Thymus (tissue), 14 donors: ENCODE measurements at places on chromosomes 12 and 14. TPM values are rescaled to one million over a fixed set of nuclear protein-coding genes. Genes with fewer than 3 reads are reported as not detected.

TPPP2 gene
- 0.30 TPM for polyA plus RNA-seq

ERC1 gene
- polyA plus RNA-seq, result 4.2 TPM

LRRC23 gene
- polyA plus RNA-seq, result 11.5 TPM

OTX2 gene
- 0.11 TPM for polyA plus RNA-seq

KRT2 gene
- 26.4 TPM for polyA plus RNA-seq

PCED1B gene
- polyA plus RNA-seq, result 7.7 TPM

TMEM253 gene
- 0.98 TPM for polyA plus RNA-seq

ALG10B gene
- 3.1 TPM for polyA plus RNA-seq

TAS2R19 gene
- 1.6 TPM for polyA plus RNA-seq

MRPS35 gene
- 32.1 TPM for polyA plus RNA-seq

- DNase-seq, result no peak
Observed at GRCh38 chr12:29795715-29796114, 12.0 kb upstream of the TMTC1 start.

DNA sequence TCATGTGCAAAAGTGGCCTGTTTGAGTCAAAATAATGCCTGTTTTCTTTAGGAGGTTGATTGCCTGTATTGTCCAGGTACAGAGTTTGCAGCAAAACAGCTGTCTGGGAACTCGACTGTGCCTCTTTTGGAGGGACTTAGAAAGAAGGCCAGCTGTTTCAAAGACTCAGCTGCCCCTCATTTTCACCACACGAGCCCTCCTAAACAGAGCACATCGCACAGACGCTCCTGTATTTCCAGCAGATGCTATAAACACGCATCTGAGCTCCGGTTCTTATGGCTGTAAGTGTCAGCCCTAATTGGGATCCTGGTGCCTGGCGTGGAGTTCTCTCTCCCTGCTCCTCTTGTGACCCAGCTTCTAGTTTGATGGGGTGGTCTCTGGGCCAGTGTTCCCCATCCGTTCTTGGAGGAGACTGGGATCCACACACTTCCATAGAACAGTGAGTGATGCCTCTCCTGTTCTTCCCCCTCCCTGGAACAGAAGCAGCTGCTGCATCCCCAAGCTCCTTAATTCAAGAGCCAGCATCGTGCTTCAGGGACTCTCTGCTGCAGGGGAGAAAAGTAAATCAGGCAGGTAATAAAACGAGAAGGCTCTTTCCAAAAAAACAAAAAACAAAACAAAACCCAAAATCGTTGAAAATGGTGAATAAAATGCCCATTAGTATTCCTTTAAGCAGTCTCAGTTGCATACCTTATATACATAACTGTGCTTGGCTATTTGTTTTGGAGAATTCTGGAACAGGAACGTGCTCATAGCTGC lies 269.0 kb downstream of the SLC15A4 start:
- DNase-seq, result no peak

DNA sequence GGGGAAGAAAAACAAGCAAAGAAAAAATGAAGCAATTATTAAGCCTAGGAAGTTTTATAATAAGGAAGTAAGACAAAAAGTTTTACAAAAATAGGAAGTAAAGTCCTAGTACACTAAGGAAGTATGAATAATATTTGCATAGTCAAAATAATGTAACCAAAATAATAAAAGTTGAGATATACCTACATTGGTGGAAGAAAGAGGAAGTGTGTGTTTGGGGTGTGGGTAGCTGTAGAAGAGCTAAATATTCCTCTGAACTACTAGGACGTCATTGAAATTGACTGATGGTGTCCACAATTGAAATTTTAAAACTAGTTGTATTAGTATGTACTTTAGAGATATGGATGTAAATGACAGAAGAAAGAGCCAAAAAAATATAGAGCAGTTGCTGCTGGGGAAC lies 228.4 kb upstream of the OTX2 start:
- no peak for DNase-seq

GRCh38 chr12:28961948-28962384 lies 187.1 kb upstream of the FAR2 start:
- DNase-seq, result no peak

DNA sequence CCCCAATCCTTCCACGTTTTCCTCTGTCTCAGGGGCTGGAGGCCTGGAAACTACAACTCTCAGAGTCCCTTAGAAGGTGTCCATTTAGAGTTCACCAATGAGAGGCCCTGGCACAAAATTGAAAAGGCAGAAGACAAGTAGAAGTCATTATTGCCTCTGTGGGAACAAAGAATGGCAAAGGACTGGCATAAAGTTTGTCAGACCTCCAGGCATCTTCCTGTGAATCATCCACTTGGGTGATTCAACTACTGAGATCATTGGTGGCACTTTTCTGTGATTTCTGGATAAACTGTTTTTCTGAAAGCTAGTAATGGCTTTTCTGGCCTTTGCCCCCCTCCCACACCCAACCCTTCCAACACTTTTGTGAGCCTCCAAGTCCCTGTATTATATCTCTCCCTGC lies 42.6 kb upstream of the C12orf42 start:
- DNase-seq, result no peak

DNA sequence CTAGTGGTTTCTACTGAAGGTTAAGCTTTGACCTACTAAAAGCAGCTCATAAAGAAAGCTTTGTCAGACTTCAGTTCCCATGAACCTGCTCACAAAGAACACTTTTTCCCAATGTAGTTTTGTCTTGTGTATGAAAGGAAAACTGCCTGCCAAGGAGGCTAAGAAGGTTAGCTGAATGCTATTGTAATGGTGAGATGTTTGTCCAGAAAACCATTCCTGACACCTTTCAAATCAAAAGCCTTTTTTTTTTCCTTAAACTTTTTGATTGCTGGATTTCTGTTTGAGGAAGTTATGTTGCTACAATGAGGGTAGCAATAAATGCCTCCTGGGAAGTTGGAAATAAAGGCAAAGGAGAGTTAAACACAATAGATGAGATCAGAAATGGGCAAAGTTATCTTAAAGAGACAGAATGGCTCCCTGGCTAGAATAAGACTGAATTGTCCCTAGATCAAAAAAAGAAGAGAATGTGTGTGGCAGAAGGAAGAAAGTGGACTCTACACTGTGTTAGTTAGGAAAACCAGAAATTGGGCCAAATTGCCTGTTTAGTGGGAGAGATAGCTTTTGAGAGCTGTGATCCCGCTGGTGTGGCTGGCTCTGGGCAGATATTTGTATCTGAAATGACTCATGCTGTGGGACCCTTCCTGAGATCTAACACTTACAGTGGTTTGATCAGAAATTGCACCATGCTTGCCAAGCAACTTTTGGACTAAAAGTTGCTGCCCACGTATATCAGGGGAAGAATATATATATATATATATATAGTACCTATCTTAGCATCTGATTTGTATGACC lies 27.5 kb downstream of the TECPR2 start:
- DNase-seq, result no peak

- no peak for DNase-seq
Observed at GRCh38 chr12:91017043-91017442, 12.3 kb upstream of the EPYC start.

DNA sequence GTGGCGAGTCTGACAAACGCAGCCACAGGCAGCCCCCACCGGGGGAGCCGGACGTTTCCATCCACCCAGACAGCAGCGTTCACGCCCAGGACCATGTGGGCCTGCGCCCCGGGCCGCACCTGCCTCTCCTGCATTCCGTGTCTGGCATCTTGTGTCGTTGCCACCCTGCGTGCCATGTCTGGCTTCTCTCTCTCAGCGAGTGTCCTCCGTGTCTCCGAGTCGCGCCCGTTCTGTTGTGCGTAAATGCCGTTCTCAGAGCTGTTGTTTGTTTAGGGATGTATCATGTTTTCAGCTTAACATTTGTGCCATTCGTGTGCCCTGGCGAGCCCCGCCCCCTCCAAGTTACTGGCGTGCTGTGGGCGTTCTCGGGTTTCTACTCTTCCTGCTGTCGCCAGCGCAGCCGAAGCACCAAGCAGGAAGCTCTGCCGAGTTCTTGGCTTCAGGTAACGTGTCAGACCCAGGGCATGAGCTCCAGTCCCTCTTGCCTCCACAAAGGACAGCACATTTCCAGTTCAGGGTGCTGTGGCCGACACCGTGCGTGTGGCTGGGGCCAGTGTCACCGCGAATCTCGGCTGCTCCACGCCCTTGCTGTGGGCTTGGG lies 34.6 kb downstream of the NOC4L start:
- DNase-seq, result no peak

- DNase-seq, result no peak
Observed at GRCh38 chr12:119914666-119915065, 37.5 kb upstream of the CIT start.

DNA sequence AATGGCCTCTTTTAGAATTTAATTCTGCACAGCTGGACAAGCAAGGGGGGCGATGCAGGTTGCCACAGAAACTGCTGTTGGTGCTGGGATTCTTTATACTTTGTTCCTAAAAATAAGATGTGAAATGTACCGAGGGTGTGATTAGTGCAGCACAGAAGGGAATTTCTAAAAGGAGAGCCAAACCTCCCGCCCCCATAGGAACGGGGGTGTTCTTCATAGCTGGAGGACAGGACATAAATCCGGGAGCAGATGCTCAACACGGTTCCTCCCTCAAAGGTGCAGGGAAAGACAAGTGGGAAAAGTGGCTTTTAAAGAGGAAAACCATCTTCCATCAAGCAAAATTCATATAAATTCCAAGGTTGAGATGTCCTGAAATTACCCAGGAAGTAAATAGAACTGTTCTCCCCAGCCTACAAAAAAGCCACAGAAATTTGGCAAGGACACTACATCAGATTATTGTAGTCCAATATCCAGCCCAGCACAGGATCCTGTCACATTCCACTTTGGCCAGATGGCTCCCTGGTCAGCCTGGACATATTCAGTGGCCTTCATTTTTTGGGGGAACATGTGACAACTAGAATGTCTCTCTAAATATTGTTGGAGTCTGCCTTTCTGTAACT lies 51.4 kb upstream of the TMX1 start:
- no peak for DNase-seq

DNA sequence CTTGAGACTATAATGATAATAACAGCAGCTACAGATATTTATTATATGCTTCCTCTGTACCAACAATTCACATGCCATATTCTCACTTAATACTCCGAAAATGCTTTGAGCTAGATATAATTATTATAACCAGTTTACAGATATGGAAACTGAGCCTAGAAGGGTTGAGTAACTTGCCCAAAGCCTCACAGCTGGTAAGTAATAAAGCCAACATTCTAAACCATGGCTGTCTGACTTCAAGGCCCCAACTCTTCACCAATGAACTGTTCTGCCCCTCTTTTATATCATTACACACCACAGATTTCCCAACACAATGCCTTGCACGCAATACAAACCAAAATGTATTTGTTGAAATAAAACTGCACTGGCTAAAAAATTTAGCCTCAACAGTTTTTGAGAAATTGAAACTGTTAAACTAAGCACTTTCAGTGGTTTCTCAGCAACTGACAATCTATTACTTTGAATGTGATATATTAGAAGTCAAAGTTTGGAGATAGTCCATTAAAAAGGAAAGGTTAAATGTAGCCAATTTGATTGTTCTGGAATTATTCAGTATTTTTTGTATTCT lies 222.5 kb upstream of the ARHGAP5 start:
- no peak for DNase-seq

DNA sequence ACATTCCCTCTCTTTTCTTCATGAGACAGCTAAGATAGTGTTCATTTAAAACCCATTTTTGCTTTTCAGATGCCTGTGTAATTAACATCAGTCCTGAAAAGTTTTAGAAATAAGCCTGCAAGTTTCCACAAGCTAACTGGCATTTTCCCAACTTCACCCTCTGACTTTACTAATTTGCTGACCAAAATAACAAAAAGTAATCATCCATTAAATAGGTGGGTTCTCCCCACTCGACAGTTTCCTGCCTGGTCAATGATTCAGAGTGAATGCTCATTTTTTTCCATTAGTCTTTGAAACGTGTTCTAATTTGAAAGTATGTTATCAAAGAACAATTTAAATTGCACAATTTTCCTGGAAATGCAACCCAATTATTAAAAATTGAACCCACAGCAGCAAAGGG lies 23.6 kb downstream of the NELL2 start:
- DNase-seq, result no peak

DNA sequence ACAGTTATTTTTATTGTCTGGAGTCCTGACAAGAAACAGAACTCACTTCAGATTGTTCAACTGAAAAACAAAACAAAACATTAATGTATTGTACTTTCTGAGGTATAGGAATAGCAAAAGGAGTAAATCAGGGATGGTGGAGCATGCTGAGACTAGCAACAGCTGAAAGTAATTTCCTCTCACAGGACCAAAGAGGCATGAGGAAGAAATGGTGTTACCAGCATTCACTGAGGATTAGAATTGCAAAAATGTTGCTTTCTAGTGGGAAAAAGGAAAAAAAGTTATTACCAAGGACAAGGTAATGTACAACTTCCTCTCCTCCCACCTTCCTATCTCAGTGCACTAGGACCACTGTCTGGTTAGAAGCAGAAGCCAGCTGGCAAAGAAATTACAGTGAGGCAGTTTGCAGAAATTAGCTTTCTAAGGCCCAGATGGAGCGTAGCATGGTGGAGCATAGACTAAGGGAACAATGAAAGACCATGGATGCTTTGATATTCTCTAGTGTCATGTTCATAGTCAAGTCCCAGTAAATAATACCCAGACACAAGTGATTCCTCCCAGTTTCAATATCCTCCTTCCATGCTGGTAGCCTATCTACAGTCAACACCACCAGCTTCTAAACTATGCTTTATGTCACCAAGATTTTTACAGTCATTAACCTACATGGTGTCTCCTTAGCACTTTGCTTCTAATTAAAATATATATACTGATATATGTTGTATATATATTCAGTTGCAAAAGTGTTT lies 133.7 kb upstream of the DCN start:
- DNase-seq, result no peak

DNA sequence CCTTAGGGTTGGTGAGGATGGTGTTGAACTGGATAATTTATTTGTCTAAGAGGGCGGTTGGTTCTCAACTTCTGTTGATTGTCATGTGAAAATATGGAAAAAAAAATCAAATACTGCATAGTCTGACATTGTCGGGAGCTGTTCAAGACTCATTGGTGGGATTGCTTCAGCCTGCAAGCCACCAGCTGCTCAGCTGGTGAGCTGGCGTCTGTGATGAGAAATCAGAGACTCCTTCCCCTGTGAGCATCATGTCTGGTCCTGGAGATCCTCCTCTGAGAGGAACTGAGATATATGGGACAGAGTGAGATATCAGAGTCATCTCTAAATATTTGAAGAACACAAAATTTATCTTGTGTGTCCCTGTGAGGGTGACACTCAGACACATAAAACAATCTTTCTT lies 49.9 kb downstream of the TRIM9 start:
- no peak for DNase-seq

DNA sequence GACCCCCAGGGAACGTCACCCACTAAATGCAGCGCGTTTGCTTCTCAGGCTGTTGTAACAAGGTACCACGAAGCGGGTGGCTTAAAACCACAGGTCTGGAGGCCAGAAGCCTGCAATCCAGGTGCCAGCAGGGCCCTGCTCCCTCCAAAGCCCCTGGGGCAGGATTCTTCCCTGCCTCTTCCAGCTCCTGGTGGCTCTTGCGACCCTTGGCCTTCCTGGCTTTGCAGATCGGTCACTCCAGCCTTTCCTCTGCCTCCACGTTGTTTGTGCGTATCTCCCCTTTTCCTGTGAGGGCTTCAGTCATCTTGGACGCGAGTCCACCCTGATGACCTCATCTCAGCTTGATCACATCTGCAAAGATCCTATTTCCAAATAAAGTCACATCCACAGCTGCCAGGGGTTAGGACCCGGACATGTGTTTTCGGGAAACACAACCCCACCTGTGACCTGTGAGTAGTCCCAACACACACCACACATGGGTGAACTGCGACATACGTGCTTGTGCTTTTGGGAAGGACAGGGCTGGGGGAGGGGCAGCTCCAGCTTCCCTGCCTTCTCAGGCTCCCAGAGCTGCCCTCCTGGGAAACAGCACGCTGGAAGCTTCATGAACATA lies 114.5 kb upstream of the NCOR2 start:
- DNase-seq, result no peak

GRCh38 chr12:123533672-123534643 lies at the start of gene RILPL1:
RILPL1 (minus strand) TSS chr12:123533719; CDS start chr12:123533482, 237 bp downstream.
- peak; percentile 60 for DNase-seq

GRCh38 chr14:69675877-69676416 lies 64.6 kb downstream of the SUSD6 start:
- no peak for DNase-seq
